Right hindlimb (tissue), 1 donor: ENCODE measurements at places on chromosomes 16 and 17.

- DNase-seq: no peak
These were observed 113.7 kb upstream of the RBFOX1 start for GRCh38 chr16:7218936-7219335.

DNA sequence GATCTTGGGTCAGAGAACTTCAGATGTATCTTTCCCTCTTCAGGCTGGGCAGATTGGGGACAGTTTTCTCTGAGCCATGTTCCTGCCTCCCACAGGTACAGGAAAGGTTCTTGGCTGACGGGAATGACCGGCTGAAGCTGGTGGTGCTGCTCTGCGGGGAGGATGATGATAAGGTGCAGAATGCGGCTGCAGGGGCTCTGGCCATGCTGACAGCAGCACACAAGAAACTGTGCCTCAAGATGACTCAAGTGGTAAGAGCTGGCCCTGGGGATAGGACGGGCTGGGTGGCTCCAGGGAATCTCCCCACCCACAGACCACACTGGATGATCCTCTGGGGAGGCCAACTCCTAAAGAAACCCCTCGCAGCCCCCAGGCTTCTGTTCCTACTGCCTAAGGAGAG lies 10.9 kb downstream of the SLC35G3 start:
- DNase-seq: no peak

DNA sequence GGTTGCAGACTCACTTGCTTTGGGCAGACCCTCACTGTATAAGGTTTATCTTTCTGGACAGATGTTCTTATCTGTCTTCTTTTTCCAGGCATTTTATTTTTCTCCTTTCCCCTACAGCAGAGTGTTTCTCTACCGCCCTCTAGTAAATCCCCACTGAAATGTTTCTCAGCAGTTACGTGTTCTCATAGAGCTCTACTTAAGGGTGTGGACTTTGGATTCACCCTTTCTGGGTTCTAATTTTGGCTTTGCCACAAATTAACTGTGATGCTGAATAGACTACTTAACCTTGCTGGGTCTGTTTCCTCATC lies 2.0 kb downstream of the ADAT1 start:
- DNase-seq: no peak

DNA sequence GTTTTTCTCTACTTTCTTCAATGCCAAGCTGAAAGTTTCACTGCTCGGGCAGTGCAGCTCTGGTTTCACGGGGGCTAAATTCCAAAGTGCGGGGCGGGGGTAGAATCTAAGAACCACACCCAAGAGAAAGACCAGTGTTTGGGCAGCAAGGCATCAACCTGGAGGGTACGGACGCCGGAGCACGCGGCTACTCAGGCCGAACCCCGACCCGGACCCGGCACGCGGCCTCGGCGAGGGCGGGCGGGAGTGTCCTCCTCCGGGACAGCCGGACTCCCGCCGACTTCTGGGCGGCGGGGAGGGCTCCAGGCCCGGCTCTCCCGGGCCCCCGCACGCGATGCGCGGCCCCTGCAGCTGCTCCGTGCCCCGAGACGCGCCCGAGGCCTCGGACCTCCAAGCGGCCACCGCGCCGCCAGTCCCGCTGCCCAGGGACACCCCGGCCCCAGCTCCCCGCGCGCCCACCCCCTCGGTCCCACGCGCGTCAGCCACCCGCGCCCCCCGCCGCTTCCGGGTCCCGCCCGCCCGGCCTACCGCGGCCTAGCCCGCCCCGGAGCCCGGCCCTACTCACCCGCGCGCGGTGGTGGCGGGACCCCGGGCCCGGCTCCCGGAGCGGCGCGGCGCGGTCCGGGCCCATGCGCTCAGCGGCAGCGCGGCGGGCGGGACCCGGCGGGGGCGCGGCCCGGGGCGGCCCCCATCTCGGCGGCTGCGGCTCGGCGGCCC lies 561 bp downstream of the AXIN1 start:
- peak; percentile 41 for DNase-seq

DNA sequence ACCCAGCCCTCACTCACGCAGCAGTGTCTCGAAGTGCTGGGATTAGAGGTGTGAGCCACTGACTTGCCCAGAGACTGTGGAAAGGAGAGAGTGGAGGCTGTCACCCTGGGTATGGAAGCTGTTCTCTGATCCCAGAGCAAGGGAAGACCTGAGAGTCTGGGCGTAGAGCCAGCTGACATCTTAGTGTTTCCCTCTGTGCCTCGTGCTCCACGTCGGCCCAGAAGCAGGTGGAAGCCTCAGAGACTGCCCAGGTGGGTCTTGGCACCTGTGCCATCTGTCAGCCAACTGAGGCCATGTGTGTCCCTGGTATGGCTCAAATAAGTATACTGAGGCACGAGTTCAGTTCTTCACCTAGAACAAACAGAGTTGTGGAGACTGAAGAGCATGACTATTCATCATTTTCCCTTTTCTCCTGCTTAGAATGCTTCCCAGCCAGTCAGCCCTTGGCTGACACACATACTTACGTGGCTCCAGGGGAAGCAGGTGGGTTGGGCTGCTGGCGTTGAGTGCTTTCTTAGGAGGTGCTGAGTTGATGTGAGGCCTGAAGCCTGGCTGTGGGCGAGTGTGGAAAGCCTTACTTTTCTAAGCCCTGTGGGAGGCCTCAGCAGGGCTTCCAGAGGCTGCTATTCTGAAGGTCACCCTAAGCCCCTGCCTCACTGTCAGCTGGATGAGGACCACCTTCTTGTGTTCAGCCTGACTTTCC lies 8.1 kb downstream of the CTRL start:
- no peak for DNase-seq

DNA sequence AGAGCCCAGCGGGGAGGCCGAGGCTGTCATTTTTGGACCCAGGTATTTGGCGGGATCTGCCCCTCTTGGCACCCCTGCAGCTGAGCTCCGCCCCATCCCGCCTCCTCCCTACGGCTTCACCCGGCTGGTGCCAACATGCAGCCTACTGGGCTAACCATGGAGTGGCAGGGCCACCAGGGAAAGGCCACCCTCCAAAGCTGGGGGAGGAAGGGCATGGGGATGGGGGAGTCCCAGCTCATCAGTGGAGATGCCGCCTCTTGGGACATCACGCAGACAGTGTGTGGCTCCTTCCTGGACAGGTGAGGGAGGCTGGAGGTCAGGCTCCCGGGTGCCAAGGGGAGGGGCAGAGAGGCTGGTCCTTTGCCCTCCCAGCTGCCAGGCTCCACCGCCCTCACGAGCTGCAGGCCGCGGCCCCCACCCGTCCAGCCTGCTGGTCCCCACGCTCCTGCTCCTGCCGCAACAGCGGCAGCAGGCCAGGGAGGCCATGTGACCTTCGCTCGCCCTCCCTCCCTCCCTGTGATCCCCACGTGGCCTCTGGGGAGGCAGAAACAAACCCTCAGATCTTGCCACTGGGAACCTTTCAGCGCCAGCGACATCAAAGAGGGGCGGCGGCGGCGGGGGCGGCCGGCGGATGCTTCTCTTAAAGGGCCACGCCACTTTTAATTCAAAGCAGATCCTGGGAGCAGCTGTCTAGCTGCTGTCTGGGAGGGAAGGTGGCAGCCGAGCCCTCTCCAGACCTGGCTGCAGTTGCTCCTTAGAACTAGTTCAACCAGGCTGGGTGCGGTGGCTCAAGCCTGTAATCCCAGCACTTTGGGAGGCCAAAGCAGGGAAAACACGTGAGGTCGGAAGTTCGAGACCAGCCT lies 6.8 kb upstream of the NOTUM start:
- DNase-seq: peak; percentile 90

DNA sequence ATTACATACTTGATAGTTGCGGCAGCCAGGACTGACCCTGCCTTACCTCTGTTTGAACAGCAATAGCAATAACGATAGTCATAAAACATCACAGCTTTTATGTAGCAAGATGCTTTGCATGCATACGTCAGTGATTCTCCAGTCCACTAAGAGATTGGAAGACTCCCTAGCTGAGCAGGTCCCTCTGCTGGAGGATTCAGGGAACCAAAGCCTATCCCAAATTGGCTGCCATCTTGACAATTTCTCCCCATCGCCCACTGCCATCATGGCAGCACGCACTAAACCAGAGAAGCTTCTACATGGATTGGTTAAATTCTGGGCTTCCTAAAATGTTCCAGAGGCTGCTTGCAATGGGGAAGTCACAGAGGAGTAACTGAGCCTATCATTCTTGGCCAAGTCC lies 360.6 kb upstream of the XYLT1 start:
- no peak for DNase-seq

GRCh38 chr17:56661906-56662305 lies 68.4 kb downstream of the NOG start:
- DNase-seq: no peak

DNA sequence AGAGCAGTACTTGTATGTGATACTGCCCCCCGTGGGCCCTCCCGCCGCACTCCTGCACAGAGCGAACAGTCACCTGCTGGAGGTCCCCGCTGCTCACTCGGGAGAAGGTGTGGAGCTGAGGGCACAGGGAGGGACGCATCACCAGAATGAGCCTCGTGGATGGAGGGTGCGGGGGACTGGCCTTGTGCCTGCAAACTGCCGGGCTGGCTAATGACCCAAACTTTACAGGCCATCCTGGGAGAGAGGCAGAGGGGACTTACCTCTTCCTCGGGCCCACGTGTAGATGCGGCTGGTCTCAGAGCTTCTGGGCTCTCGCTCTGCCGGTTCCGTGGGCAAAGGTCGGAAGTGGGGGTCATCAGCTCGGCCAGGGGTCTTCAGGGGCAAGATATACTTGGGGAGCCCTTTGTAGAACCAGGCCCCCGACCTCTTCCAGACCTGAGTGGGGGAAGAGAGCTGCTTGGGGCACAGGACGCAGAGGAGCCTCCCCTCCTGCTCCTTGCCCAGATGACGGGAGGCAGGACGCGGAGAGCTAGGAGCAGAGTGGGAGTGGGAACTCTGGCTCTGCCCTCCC lies 65.5 kb upstream of the DOC2B start:
- no peak for DNase-seq

DNA sequence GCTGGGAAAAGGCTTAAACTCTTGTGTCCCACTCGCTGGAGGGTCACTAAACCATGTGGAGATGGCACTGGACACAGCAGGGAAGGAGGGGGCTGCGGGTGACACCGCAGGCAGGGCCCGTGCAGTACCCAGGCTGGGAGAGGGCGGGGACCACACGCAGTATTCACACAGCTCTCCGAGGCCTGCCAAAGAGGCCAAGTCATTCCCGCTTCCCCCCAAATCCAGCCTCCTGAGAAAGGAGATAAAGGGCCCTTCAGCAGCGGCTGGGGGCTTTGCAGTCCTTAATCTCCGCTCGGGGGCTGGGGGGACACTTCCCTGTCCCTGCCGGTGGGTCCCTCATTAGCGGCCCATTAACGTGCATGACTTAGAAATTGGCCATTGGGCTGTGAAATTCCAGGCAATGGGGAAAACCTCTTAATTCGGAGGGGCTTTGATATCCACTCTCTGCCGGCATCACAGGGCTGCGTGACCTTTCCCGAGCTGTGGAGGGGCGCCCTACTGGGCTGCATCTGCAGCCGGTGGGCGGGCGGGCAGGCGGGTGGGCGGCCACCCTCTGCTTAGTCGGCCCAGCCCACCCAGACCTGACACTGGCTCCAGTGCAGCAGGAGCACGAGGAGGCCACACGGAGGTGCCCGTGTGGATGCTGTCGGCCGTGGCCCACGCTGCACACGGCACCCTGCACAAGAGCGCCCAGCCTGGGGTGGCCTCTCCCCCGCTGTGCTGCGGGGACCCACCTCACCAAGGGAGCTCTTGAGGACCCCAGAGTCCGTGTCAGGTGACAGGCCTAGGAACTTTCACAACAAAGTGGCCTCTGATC lies 2.6 kb upstream of the SLC38A8 start:
- no peak for DNase-seq

- peak; percentile 68 for DNase-seq
These were observed 1.2 kb downstream of the RASD1 start for GRCh38 chr17:17494870-17495535.

GRCh38 chr16:2008631-2009163 lies 924 bp downstream of the ZNF598 start:
- no peak for DNase-seq

DNA sequence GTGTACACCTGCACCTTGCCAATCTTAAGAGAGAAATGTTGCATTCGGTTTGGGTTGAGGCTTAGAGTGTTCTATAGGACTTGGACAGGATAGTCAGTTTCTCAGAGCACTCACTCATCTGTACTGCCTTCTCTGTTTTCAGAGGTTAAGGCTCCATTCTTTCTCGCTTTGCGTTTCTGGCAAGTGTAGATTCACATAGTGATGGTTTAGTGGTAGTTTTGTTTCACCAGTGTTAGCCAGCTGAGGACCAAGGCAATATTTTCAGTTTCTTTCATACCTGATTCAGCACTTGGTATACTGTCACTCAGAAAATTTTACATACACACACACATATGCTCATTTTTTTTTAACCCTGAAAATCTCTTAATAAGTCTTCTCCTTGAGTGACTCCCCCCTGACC lies 1.3 kb downstream of the ATXN1L start:
- no peak for DNase-seq

DNA sequence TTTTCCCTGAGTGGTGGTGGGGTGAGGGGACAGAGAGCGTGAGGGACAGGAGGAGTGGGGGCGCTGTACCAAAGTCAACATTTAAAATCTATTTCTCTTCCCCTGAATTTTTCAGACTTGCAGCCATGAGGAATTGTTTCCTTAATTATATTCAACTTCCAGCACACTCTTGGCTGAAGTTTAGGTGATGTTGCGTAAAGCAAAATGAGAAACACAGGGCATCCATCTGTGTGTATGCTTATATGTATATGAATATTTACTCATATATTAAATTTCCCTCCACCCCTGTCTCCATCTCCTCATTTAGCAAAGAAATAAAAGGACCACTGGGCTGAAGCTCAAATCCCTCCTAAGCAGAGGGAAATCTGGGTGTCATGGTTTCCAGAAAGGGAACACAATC lies 218.1 kb downstream of the XYLT1 start:
- DNase-seq: no peak

DNA sequence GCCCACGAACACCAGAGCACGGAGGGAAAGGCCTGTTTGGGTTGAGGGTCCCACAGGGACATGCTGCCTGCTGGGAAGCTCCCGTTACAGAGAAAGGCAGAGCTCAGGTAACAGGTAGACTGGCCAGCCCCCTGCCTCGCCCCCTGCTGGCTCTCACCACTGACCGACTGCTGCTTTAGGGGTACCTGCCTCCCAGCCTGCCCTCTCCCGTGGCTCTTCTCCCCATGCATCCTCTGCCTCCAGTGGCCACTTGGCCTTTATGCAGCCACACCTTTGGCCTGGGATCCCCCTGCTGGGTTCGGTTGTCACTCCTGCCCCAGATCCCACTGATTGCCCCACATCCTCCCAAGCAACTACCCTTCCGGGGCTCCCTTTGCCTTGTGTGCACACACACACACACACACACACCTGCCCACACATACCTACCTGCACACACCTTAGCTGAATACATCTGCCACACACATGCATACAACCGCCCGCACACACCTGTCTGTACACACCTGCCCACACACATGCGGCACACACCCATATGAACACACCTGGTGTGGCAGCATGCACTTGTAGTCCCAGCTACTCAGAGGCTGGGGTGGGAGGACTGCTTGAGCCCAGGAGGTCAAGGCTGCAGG lies 7.1 kb downstream of the MCRIP1 start:
- DNase-seq: no peak

DNA sequence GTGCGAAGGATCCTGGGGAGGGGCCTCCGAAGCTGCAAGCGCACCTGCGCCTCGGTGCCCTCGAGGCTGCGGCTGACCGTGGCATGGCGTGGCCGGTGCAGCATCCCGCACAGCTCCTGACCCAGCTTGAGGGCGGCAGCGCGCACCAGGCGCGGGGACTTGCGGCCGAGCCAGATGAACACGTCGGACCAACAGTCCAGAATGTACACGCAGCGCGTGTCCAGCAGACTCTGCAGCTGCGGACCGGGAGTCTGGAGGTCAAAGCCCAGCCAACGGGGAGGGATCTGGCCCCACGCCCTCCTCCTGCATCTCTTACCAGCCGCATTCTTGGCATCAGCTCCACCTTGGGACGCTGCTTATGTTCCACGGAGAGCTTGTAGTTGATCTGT lies 10.9 kb downstream of the FLII start:
- no peak for DNase-seq
